LHCN-M2 (cell line): ENCODE measurements at places on chromosomes 1 and 21.

DNA sequence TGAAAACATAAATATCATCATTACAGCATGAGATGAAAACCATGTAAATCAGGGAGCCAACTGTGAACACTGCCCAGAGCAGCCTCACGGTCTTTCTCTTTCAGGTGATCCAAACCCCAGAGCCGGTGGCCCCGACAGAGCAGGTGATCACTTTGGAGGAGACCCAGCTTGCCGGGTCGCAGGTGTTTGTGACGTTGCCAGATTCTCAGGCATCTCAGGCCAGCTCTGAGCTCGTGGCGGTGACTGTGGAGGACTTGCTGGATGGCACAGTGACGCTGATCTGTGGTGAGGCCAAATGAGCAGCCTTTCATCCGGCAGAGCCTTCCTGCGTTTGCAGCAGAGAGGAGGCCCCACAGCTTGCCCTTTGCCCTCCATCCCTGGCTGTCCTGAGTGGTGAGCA, 37.2 kb upstream of the EPHA8 start:
- no peak for DNase-seq

DNA sequence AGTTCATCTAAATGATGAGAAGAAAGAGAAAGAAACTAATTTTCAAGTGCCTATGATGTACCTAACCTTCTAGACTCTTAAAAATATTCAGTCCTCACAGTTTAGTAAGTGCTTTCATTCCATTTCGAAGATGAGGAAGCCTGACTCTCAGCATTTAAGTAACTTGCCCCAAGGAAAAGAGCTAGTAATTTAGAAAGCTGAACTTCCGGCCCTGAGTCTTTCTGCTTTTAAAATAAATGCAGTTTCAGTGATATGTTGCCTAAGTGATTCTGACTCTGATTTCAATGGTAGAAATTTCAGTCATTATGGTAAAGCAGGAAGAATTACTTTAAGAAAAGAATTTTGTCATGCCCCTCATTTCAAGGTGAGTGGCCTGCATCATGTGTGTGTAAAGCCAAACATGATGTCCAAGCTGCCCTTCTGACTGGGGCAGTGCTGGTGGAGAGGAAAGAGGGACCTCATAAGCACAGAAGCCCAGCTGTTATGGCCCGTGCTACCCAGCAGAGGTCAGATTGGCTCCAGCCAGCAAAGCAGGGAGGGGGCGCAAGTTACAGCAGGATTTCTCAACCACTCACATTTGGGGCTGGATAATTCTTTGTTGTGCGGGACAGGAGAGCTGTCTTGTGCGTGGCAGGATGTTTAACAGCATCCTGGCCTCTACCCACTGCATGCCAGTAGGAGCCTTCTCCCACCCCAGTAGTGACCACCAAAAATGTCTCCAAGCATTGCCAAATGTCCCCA, 10.7 kb downstream of the ATP1A4 start:
- DNase-seq, result peak; percentile 33

GRCh38 chr1:87787551-87787950, 458.9 kb downstream of the LMO4 start:
- DNase-seq, result peak; percentile 9

GRCh38 chr1:211386921-211387320, 60.3 kb downstream of the TRAF5 start:
- no peak for DNase-seq

DNA sequence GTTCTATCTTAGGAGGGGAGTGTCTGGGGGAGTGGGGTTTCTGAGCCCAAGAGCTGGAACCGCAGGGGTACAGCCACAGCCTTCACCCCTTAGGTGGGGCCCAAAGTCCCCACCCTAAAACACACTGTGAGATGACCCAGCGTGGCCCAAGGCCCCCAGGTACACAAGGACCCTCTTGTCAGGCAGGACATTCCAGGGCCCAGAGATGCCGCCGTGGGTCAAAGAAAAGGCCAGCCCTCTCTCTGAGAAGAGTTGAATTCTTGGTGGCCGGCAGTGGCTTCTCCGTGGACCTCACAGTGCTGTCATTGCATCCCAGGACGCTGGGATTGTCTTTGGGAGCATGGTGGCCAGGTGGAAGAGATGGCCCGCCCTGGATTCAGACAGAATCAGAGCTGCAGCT, 176.3 kb upstream of the C1orf174 start:
- no peak for DNase-seq

- no peak for DNase-seq
Measured at GRCh38 chr1:24102961-24103360, 9.0 kb downstream of the MYOM3 start.

DNA sequence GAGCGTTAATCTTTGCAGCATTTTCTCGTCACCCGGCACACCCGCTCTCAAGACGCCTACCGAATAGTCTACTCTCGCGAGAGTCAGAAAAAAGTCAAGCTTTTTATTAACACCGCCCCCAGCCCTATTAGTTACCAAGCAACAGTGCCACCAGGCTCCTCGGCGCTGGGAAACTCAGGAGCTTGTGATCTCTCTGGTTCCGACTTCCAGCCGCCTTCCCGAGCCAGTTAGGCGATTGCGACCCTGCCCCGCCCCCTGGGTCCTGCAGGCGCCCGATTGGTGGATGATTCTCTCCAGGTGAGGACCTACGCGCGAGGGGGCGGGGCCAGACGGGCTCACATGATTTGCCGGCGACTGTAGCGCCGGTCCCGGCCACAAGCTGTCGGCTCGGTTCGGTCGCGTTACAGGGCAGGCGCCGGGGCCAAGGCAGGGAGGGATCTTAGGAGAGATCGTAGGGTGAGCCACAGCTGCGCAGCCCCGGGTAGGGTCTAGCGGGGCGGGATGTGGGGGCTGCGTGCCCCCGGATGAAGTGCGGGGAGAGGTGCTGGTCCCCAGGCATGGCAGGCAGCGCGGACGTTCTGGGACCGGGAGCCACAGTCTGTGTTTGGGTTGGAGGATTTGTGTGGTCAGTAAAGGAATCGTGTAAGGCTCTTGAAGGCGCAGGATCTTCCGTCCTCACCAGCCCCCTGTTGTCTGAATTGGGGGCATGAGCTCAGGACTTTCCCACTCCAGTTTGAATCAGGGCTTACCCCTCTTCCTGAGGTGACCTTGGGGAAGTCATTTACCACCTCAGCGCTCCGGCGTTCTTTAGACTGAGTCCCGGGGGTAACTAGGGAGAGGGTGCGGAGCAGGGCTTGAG, at the start of gene PFKFB2:
PFKFB2 (plus strand) TSS at position 365 of the 859 bp plus-strand sequence. CDS start 1,443 bp downstream, outside the sequence.
- peak; percentile 86 for DNase-seq

- no peak for DNase-seq
Measured at GRCh38 chr1:94276988-94277434, 39.6 kb upstream of the ARHGAP29 start.

DNA sequence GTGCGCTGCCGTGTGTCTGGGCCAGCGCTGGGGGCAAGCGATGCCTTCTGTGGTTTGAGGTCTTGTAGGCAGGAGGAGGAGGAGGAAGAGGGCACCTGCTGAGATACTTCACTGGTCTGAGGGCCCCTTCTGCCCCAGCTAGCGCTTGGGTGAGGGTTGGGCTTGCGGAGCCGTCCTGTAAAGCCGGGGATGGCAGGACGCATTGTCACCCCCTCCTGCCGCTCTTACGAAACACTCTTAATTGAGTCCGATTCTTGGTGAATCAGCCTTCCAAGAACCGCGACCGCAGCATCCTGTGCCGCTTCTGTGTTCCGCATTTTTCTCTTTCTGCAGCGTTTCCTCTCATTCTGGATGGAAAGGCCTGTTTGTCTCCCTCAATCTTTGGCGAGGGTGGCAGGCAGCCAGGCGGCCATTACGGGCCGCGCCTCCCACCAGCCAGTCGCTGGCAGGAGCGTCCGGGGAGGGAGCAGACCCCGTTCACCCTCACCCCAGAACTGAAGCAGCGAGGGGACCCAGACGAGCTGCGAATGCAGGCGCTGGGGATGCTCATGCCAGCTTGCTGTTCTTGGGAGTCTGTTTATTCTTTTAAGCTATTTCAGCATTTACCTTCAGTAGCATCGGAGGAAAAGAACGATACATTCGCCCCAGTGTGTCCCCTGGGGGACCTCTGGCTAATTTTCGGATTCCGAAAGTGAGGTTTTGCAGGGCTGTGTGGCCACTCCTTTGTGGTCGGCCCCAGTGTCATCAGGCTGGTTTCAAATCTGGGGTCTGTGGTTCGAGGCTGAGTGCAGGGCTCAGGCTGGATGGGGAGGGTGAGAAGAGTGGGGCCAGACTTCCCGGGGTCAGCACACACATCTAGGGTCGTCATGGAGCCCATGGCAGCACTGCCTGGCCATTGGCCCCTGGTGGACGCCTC, 62.7 kb downstream of the SKI start:
- DNase-seq, result peak; percentile 99

DNA sequence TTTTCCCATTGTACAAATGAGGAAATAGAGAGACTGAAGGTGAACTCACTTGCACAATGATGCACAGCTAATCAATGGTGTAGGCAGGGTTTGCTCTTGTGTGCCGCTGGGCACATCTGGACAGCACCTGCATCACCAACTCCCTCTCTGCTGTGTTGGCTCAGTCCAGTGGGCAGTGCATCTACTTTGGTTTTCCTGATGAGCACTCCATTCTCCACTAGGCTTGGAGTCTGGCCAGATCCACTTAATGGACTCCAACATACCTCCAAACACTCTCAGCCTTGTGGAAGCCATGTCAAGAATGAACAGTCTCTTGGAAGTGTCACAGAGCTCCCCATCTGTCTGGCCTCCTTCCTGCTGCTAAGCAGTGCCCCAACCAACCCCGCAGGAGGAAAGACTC, 152.2 kb downstream of the HIVEP3 start:
- no peak for DNase-seq

DNA sequence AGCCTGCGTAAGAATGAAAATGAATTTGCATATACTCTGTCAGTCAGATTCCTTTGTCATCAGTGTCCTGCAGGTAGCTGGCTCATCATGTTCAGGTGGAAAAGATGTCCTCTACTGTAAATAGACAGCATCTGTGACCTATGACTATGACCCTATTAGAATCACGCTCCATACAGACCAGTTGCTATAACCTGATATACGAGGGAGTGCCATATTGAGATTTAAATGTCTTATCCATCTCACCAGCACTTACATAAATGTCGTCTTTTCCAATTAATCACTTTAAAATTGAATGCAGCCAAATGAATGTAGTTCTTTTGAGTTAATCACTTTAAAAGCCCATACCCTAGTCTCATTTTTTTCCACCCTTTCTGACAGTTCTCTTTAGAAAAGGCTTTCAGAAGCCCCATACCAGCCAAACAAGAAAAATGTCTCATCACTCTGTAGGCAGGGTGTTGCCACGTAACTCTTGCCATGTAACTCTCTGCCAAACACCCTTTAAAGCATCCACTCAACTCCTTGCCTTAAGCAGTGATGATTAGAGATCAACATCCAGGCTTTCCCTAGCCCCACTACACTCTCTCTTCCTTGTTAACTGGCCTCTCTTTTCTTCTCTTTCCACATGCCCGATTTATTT, 26.3 kb downstream of the DNASE2B start:
- no peak for DNase-seq

DNA sequence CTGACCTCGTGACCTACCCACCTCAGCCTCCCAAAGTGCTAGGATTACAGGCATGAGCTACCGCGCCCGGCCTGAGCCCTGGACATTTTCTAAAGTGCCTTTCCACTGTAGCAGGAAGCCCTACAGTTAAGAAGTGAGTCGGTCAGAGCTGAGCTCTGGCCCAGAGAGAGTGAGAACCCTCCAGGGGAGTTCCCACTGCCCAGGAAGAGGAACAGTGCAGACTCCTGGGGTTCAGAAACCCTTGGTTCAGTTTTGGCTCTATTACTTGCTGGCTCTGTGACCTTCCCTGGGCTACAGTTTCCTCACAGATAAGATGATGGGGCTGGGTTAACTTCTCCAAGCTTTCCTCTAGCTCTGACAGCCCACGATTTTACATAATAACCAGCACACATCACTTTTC, 20.9 kb downstream of the SLC9A1 start:
- no peak for DNase-seq

DNA sequence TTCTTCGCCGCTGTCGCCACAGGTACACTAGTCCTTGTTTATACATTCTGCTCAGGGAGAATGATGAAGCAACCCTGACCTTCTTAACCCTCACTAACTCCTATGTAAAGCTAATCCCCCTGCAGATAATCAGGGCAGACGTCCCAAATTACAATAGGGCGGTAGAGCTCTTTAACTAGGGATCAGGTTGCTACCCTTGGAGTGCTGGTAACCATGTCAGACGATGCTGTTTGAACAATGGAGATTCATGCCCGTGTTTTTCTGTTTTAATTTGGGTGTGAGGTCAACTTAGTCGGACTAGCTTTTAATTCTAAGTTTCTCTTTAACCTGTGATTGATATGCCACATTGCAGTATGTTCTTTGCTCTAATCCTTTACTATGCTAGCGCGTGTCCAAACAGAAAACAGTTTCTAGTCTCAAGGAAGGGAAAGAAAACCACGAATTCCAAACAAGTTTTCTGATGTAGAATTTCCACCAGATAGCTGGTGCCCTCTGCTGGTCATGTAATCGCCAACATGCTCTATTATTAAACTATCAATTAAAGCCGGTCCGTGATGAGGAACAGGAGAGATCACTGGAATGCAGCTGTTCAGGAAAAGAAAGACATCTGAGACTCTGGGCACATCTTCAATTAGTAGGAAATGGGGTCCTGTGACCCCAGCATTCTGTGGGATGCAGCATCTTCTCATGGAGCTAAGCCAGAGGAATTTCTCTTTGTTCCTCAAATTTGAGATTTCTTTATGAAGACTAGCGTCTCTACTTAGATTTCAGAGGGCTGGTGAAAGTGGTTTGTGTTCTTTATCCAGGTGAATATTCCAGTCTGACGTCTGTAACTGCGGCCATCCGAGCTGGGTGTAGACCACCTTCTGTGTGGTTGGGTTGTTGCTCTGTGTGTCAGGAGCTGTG, 18.3 kb upstream of the VAMP3 start:
- peak; percentile 71 for DNase-seq

DNA sequence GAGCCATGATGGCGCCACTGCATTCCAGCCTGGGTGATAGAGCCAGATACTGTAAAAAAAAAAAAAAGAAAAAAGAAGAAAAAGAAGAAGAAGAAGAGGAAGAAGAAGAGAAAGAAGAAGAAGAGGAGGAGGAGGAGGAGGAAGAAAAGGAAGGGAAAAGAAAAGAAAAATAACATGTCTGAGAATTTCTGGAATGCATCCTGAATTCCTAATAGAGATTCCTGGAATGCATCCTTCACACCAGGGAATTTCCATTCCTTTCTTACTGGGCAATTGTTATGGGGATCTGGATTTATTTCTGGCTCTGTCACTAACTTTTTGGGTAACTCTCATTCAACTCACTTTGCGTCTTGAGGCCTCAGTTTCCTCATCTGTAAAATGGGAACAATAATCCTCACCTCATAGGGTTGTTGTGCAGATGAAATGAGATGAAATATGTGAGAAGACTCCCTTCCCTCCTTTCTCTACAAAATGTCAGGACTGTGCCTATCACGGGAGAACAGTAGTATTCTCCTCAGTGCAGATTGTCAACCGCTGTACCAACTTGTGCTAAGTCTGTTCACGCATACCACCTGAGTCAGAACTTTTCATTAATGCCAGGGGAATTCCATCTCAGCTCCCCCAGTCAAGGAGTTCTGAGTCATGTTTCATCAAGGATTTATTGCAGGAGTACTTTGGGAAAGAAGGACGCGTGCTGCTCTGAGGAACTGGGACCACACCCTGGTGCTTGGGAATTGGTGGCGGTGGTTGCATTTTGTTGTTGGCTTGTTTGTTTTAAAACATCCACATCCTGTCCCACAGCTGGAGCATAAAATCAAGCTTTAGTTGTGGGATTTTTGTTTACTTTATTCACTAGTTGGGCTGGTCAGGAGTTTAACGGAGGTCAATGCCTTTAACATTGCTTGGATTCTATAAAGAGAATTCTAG, 42.4 kb upstream of the ROR1 start:
- DNase-seq, result peak; percentile 99

GRCh38 chr1:213864091-213864490, 123.7 kb upstream of the PROX1 start:
- no peak for DNase-seq
